ENCODE measurements at places on chromosomes 2 and 18. TPM values are rescaled to one million over a fixed set of nuclear protein-coding genes. Genes with fewer than 3 reads are reported as not detected.

Gene TPO
- total RNA-seq, result 18.8 TPM

DNA sequence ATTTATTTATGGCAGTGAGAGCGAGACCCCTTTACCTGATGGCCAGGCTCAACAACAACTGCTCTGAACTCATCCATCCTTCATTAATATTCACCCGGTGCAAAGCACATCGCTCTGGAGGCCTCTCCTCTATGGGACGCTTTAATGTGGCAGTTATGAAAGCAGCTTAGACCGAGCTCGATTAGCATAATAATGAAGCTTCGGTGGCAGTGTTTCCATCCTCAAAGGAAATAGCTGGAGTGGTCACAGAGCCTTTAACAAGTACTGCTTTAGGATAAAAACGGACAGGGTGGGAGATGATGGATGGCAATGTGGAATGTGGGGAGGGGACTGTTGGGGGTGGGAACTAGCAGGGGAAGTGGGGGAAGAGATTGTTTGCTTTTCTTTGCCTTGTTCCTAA lies 243.9 kb downstream of the SLC4A3 start:
- DNase-seq, result no peak

GRCh38 chr18:7812431-7813063 lies 245.4 kb downstream of the PTPRM start:
- no peak for DNase-seq

DNA sequence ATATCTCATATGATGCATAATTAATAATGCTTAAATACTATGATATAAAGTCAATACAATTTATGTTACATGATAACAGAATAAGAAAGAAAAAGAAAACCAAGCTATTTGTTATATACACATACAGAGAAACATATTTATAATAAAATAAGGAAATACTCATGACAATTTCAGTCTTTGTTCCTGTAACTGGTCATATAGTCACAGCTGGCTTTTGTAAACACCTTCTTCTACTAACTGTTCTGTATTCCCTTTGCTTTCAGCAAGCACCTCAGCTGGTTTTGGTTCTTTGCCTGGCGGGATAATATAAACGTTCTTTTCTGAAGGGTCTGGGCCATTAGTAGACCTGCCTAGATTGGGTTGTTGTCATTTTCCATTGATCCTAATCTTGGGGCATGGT lies 158.5 kb downstream of the COPS8 start:
- DNase-seq, result no peak
